Ureter (tissue), 1 donor: ENCODE measurements at places on chromosomes 7 and 10.

GRCh38 chr7:16350634-16351033, 70.7 kb downstream of the CRPPA start:
- DNase-seq, result no peak

DNA sequence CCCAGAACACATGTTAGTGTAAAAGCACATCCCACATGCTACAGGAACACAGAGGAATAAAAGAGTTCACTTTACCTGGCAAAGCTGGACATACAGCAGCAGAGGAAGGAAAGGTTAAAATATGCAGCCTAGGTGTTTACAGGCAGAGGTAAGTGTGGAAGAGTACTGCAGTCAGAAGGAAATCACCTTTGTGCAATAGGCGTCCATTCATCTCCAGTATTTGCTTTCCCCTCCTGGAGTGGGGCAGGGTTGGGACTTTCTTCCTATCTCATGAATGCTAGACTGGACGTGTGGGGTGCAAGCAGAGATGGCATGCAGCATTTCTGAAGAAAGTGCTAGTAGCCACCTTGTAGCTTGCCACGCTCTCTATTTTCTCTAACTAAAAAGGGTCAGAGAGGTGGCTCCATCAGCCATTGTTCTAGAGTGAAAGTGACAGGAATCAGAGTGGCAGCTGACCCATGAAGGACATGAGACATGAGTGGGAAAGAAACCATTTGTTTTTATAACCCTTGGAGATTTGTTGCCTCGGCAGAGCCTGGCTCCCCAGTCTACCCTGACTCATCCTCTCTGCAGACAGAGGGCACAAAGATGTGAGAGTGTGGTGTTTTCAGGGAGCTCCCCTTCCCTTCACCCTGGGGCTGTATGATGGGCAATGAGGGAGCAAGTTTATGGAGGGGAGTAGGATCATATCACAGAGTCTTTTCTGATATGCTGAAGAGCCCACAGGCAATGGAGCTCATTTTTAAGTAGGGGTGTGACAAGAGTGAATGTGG, 101.2 kb upstream of the SEC61G start:
- DNase-seq, result no peak

GRCh38 chr7:47435889-47436312, 146.0 kb downstream of the TNS3 start:
- DNase-seq, result peak; percentile 67

- no peak for DNase-seq
These were observed 1.1 kb upstream of the MTPAP start for GRCh38 chr10:30349967-30350735.

- DNase-seq, result no peak
These were observed 272.5 kb downstream of the SEMA3A start for GRCh38 chr7:83921941-83922607.

DNA sequence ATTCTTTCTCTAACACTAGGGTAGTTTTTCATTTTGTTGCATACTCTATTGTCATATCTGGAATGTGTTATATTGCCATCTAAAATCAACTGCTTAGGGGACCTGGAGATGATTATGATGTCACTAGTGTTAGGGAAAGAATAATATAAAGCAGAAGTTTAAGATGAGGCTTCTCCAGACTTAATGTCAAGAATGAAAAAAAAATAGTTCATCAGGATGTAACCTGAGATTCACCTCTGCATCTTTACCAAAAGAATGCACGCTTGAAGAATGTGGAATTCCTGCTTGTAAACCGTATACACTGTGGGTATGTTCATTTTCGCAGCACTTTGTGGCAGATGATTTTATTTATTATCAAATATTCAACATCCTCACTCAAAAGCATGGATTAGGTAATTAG, 184.6 kb downstream of the ST7 start:
- no peak for DNase-seq

- DNase-seq, result no peak
These were observed 310.8 kb downstream of the TCERG1L start for GRCh38 chr10:131000743-131001142.
